ENCODE measurements at places on chromosomes 7 and 10.

DNA sequence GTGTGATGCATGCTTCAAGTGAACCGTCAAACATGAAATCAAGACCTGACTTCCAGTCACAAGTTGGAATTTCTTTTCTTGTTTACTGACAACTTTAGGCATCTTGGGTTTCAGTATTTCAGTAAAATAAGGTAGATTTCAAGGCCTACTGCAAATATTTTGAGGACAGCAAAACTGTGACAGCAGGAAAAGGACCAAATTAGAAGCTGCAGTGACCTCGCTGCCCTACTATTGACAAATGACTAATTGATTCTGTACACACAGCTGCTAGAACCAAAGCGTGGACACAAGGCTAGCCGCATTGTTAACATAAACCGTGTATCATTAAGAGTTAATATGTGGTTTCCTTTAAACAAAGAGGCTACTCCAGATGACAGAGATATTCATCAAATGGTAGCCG lies 105.7 kb upstream of the SEC61G start:
- DNase-seq = no peak

DNA sequence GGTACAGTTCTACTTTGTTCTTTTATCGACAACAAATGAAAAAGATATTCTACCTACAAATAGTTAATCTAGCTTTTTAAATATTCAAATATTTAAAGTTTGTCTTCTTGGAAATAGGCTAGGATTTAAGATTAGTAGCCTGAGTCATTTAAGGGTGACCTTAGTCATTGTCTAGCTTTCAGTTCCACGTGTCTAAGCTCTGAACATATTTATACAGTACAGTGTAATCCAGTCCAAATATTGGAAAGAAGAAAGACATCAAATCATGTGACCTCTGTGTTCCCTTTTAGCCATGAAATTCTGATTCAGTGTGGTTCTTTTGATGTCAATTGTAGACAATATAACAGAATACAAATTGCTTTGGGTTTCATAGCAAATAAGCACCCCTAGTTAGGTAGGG lies 121.1 kb downstream of the MALRD1 start:
- DNase-seq = no peak

GRCh38 chr7:102186306-102186705 lies 100.4 kb upstream of the SH2B2 start:
- no peak for DNase-seq

GRCh38 chr7:159212226-159212625 lies 67.6 kb upstream of the VIPR2 start:
- no peak for DNase-seq

DNA sequence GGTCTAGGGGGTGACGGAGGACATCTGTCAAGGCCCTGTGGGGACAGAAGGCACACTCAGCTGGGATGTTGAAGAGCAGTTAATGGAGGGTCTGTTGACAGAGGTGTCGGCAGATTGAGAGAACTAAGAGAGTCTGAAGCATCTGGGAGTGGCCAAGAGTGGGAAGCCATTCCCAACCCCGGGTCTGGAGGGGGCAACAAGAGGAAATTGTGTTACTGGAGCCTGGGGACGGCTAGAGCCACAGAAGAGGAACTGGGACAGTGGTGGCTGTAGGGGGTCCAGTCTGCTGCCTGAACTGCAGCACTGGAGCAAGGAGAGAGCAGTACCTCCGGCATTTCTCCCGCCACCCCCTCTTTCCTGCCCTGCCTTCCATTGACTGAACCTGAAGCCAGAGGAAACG lies 136.6 kb downstream of the CHN2 start:
- DNase-seq = no peak

- no peak for DNase-seq
These were observed 7.0 kb downstream of the NOS3 start for GRCh38 chr7:150997817-150998216.

GRCh38 chr10:123135415-123136141 lies at the start of gene HMX3:
HMX3 (plus strand) TSS chr10:123135970; CDS start chr10:123136051, 81 bp downstream.
- DNase-seq = peak; percentile 63

All from GM12891 (cell line).